ENCODE measurements at places on chromosomes 11 and 22.

- no peak for DNase-seq
These were observed 62.0 kb upstream of the THY1 start for GRCh38 chr11:119484741-119485605.

DNA sequence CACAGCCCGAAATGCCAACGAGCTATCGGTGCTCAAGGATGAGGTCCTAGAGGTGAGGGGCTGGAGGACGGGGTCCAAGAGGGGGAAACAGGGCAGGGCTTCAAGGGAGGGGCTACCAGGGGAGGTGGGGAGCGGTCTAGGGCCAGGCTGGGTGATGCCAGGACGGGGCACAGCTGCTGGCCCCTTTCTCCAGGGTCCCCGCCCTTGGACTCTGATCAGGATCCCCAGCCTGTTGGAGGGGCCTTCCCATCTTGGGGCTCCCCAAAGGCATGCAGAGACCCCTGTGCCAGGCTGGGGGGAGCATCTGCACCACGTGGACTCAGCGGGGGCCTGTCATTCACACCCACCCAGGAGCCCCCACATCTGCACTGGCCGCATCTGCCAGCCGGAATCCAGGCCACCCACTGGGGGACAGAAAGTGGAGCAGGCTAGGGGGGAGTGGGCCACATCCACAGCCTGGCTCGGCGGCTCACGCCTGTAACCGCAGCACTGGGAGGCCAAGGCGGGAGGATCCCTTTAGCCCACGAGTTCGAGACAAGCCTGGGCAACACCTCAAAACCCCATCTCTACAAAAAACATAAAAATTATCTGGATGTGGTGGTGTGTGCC is 18.9 kb downstream of the EPS8L2 start:
- no peak for DNase-seq

- DNase-seq: no peak
These were observed 74.0 kb upstream of the TTC12 start for GRCh38 chr11:113240389-113240788.

GRCh38 chr22:26708256-26709009 is 51.0 kb downstream of the MIAT start:
- DNase-seq: no peak

DNA sequence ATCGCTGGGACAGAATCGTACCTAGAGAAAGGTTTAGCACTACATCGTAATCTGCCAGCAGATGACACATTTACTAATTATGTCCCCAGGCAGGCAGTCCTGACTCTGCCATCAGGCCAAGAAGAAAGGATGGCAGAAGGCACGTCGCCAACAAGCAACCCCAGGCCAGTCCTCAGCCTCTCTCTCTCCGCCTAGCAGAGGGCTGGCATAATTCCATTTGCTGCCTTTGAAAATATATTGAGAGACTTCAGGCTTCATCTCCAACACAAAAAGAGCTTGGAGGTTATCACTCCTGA is 1517.0 kb downstream of the TBC1D22A start:
- no peak for DNase-seq
